ENCODE measurements at places on chromosomes 6 and 20.

- H3K4me3 ChIP-seq: no peak overlapping the region
- no peaks in the 10 kb centered on the region for H3K36me3 ChIP-seq
- no peaks in the 10 kb centered on the region for H3K4me1 ChIP-seq
- no peak overlapping the region for H3K27ac ChIP-seq
- H3K27me3 ChIP-seq: no peaks in the 10 kb centered on the region
Observed at GRCh38 chr6:80276861-80277260, 170.4 kb downstream of the BCKDHB start.

DNA sequence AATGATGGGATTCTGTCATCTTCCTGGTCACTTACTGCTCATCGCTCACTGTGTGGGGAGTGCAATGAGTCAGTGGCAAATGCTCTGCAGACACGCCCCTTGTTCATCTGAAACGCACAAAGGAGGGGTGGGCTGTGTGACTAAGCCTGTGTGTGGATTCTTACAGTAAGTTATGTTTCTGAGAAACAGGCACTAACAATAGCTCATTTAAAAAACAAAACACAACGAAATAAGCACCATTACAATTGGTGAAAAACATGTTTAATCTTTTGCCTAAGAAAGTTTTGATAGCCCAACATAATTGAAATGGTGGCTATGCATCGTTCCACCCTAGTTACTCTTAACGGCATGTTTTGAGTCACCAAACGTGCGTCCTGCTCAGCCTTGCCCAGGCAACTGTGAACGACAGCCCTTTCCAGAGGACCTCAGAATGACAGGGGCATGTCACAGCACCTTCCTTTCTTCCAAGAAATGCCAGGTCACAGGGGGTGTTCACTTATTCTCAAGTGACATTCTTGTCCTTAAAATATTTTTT, 118.4 kb upstream of the SGK1 start:
- no peaks in the 10 kb centered on the region for H3K27me3 ChIP-seq
- H3K36me3 ChIP-seq: no peaks in the 10 kb centered on the region
- peak overlapping the region; percentile 67 for H3K27ac ChIP-seq
- no peak for DNase-seq

- no peak overlapping the region for H3K4me3 ChIP-seq
- H3K4me1 ChIP-seq: no peaks in the 10 kb centered on the region
- no peaks in the 10 kb centered on the region for H3K36me3 ChIP-seq
- DNase-seq: no peak
Observed at GRCh38 chr20:52096117-52096516, 95.5 kb downstream of the ZFP64 start.

DNA sequence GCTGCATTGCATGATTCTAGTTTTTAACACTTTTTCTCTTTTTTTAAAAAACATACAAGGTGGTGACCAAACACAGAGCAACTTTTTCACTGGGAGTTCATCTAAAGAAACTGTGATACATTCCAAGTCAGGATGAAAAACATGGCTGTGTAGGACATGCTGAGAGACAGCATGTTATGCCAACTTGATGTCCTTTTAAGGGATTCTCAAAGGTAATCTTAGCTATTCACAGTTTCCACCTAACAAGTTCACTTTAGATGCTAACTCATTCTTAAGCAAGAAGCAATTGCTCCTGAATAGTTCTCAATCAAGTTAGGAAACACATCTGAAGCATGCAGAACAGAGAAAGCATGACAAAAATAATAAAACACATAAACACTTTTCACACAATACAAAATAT, 3.3 kb downstream of the ASCC3 start:
- DNase-seq: no peak
- no peaks in the 10 kb centered on the region for H3K36me3 ChIP-seq
- H3K27me3 ChIP-seq: no peaks in the 10 kb centered on the region
- no peak overlapping the region for H3K27ac ChIP-seq
- peaks cover 46% of the 10 kb centered on the region for H3K4me1 ChIP-seq
- H3K4me3 ChIP-seq: no peak overlapping the region

DNA sequence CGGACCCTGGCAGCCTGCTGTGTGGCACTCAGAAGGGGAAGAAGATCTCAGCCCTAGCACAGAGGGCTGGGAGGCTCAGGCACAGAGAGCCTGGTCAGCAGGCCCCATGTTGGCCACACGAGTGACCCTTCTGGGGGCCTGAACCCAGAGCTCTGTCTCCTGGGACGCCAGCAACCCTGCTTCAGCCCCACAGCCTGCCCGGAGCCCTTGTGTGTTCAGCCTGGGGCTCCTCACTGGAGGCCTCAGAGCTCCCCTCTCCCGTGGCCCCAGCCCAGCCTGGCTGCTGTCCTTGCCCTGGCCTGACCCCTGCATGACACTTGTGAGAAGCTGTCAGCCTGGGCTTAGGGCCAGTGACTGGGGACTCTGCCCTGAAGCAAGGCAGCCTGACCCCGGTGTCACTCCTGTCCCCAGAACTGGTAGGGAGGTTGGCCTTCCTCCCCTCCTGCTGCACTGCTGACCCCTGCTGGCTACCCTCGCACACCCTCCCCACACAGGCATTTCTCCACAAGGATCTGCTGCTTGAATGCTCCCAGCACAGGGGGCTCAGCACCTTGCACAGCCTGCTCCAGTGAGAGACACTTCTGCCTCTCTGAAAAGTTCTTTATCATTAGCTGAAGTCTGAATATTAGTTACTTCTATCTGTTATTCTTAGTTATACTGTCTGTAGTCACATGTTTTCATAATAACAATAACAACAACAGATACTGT, 15.4 kb upstream of the IP6K3 start:
- H3K36me3 ChIP-seq: no peaks in the 10 kb centered on the region
- no peak for DNase-seq
- H3K27ac ChIP-seq: peak overlapping the region; percentile 10
- no peaks in the 10 kb centered on the region for H3K27me3 ChIP-seq
- peaks cover 22% of the 10 kb centered on the region for H3K4me1 ChIP-seq

DNA sequence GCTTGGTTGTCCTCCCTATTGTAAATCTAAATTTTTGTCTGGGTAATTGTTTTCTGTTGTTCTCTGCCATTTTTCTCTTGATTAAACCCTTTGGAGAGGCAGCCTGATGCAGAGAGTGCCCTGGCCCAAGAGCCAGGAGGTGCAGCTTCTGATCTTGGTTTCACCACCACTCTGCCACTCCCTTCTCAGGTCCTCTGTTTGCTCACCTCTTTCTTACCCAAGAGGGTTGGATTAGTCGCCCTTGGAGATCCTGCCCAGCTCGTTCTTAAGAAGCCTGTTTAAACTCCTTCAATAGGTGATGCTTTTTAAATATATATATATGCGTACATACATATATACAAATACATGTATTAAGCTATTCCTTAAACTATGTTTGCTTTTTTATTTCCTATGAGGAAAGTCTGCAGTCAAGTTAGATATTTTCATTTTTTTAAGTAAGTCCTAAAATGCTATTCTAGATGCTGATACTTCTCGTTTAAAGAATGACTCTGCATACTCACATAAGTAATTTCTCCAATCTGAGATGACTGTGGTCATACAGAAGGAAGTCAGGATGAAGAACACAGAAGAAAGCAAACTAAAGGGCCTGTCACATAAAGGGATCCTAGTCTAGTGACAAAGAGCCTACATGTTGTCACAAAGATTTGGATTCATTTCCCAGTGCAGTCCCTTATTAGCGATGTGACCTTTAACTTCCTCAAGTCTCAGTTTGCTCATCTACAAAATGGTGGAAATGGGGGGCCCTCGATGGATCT, 19.9 kb downstream of the TPD52L1 start:
- no peak overlapping the region for H3K4me3 ChIP-seq
- DNase-seq: no peak
- H3K36me3 ChIP-seq: no peaks in the 10 kb centered on the region

GRCh38 chr6:75377386-75377785, 92.8 kb upstream of the TMEM30A start:
- no peak overlapping the region for H3K4me3 ChIP-seq
- H3K27me3 ChIP-seq: no peaks in the 10 kb centered on the region
- no peak overlapping the region for H3K27ac ChIP-seq
- no peak for DNase-seq

DNA sequence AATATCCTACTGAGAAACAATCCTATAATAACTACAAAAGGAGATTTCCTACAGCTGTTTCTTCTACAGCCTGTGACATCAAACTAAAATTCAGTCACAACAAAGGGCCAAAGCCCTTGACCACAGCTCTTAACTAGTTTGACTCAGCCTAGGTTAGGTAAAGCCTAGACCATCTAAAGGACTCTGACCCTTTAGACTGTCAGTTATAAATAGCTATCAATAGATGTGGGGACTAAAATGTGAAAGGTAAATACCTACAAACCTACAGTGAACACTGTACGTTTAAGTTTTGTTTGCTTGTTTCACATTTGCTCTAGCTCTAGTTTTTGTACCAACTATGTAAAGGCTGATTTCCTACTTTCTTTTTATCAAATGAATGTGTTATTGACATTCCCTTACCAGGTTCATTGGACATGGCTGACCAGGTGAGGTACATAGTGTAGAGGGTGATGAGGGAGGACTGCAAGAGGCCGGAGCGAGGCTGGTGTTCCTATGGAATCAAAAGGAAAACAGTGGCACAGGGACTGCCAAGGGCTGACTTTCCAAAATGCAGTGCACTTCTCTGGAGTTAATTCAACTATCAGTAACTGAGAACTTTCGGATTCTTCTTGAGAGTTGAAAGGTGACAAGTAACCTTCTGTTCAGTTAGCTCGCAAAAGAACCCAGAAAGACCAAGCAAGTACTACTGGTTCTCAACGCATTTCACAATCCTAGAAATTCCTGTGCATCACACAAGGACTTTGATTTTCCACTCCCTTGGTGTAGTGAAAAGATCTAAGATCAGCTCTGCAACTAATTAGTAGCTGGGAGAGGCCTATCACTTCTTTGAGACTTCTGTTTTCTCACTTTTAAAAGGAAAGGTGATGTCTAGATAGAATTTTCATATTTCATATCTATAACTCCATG, 17.2 kb downstream of the SERINC3 start:
- H3K36me3 ChIP-seq: no peaks in the 10 kb centered on the region
- no peak overlapping the region for H3K27ac ChIP-seq
- DNase-seq: no peak
- no peaks in the 10 kb centered on the region for H3K27me3 ChIP-seq
- no peaks in the 10 kb centered on the region for H3K4me1 ChIP-seq
- no peak overlapping the region for H3K4me3 ChIP-seq

DNA sequence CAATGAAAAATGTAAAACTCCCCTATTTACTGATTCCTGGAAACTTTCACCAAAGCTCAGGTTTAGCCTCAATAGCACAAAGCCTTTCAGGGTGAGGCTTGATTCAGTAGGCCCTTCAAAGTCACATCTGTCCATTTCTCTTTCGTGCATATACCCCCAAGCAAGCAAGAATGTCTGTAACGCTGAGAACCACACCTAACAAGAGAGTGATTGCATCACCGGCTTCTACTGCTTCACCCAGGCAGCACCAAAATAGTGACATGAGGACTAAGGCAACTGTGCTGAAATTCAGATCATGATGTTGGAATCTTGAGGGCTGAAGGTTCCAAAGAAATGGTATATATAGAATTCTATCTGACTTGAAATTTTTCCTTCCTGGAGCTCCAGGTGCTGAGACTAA, 26.1 kb downstream of the CGA start:
- no peak for DNase-seq
- no peak overlapping the region for H3K4me3 ChIP-seq
- no peaks in the 10 kb centered on the region for H3K4me1 ChIP-seq
- H3K27ac ChIP-seq: no peak overlapping the region

GRCh38 chr6:79173378-79173777, 61.1 kb downstream of the HMGN3 start:
- no peak for DNase-seq
- no peaks in the 10 kb centered on the region for H3K27me3 ChIP-seq
- H3K27ac ChIP-seq: no peak overlapping the region
- no peaks in the 10 kb centered on the region for H3K36me3 ChIP-seq
- H3K4me1 ChIP-seq: no peaks in the 10 kb centered on the region

DNA sequence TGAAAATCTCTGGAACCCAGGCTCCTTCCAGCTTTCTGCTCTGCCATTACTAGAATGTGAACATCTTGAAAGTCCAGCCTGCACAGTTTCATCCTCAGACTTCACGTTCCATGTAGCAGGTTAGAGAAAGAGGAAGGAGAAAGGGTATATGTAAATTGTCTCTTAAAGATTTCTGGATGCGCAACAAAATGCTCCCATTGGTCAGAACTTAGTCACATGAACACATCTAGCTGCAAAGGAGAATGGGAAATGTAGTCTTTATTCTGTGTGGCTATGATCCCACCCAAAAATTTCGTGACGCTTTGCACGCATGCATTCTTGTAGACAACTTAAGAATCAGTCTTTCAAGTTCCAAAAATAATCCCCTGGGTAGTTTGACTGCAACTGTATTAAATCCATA, 46.4 kb upstream of the CHD6 start:
- H3K27ac ChIP-seq: no peak overlapping the region
- no peaks in the 10 kb centered on the region for H3K27me3 ChIP-seq
- no peaks in the 10 kb centered on the region for H3K4me1 ChIP-seq
- H3K4me3 ChIP-seq: no peak overlapping the region
- no peaks in the 10 kb centered on the region for H3K36me3 ChIP-seq

DNA sequence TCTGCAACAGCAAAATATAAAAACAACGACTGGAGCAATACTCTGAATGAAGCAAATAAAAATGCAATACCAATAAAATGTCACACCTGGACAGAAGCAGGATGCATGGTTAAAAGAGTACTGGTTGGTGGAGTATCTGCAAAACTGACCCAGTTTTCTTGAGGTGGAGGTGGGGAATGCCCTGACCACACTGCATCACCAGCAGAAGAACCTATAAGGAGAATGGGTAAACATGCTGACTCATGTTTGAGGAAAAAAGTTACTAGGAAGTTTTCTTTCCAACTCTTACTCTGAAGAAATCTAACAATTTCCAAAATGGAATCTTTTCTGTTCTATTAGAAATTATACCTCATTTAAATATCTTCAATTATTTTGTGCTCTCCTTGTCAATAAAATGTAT, 43.6 kb downstream of the REPS1 start:
- no peak for DNase-seq
- no peaks in the 10 kb centered on the region for H3K27me3 ChIP-seq
- peaks cover 10% of the 10 kb centered on the region for H3K4me1 ChIP-seq
- H3K36me3 ChIP-seq: peaks cover 30% of the 10 kb centered on the region
- no peak overlapping the region for H3K4me3 ChIP-seq
- H3K27ac ChIP-seq: no peak overlapping the region

DNA sequence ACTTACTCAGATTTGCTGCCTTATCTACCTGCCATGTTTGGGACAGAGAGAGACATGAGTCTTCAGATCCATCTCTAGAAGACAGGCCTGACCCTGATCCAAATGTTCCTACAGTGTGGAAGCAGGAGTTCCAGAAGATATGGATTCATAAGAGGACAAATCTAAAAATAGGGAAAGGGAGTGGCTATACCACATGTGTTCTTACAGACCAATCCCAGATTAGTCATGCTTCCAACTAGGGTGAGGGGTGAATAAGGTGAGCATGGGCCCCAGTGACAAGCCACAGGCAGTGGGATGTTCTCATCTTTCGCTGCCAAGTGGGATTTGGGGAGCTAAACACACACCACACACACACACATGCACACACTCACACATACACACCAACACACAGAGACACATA, 670.7 kb upstream of the CITED2 start:
- H3K36me3 ChIP-seq: no peaks in the 10 kb centered on the region
- H3K27me3 ChIP-seq: no peaks in the 10 kb centered on the region
- DNase-seq: no peak
- no peak overlapping the region for H3K4me3 ChIP-seq
